ENCODE measurements at places on chromosomes 5 and 9.

DNA sequence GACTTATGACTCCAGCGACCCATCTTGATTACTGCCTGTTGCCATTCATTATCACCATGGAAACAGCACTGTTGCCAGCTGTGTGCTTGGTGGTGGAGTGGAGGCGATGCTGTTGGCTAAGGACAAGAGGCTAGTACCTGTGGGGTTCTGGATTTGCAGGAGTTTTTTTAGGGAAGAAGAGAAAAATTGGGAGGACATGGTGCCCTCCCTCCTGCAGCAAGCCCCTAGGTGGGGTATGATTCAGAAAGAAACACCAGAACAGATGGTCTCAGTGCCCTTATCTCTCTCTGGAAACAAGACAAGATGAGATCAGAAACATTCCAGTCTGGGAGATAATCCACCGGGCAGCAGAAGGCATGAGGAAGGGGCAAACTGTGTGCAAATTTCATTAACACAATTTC, 87.8 kb upstream of the TLR4 start:
- no peak for DNase-seq

DNA sequence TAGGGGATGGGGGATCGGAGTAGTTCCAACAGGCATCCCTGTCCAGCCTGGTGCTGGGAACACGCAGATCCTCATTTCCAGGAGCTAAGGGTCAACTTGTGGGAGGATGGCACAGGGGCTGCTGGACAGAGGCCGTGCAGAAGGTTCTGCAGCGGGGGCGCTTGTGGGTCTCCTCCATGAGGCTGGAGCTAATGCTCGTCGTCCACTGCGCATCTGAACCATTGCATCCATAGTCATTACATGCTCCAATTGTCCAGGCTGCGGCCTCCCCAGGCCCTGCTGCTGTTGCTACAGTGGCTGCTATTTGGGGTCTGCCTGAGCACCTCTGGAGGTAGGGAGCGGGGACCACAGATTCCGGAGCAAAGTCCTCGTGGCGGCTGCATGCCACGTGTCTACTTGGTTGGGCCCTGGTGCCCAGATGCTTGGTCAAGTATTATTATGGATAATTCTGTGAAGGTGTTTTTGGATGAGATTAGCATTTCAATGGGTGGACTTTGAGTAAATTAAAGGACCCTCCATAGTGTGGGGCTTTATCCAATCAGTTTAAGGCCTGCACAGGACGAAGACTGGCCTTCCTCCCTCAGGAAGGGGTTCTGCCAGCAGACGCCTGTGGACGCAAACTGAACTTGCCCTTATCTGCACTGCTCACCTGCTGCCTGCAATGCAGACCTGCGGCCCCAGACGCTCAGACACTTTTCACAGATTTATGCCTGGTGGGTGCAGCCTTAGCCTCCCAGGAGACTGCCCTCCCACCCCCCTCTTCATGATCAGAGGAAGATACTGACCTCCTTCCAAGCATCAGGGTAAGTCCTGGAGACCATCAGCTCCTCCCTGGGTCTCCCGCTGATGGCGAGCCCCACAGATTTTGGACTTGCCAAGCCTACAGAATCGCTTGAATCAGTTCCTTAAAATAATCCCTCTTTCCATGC, 127.5 kb upstream of the IRX4 start:
- no peak for DNase-seq

GRCh38 chr5:151475388-151475787, 28.0 kb downstream of the SLC36A1 start:
- no peak for DNase-seq

GRCh38 chr9:74458832-74459231, 38.3 kb upstream of the RORB start:
- DNase-seq = no peak

GRCh38 chr5:134141331-134142050, 27.0 kb downstream of the TCF7 start:
- no peak for DNase-seq

- no peak for DNase-seq
Observed at GRCh38 chr9:41229408-41230401, 40.6 kb upstream of the ZNG1F start.

DNA sequence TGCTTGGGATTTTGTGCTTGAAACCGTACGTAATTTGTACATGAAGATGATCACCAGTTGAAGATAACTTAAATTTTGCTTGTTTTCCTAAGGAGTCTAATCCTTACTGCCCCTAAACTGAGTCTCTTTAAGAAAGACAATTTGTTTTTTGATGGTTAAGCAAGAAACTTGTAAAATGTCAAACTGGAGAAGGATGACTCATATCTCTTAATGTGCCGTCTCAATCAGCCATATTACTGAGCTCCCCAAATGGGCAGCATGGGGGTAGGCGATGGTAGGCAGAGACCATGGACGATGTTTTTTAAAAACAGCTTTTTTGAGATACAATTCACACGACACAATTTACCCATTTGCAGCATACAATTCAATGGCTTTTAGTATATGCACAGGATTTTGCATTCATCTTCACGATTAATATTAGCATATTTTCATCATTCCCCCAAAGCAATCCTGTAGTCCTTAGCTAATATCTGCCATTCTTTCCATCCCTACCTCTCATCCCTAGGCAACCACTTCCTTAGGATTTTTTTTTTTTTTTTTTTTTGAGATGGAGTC, 14.3 kb downstream of the ARHGAP26 start:
- DNase-seq = no peak

- no peak for DNase-seq
Observed at GRCh38 chr9:8337834-8338766, 538.5 kb upstream of the DMAC1 start.

GRCh38 chr5:109413458-109413857, 3.7 kb upstream of the PJA2 start:
- DNase-seq = no peak

DNA sequence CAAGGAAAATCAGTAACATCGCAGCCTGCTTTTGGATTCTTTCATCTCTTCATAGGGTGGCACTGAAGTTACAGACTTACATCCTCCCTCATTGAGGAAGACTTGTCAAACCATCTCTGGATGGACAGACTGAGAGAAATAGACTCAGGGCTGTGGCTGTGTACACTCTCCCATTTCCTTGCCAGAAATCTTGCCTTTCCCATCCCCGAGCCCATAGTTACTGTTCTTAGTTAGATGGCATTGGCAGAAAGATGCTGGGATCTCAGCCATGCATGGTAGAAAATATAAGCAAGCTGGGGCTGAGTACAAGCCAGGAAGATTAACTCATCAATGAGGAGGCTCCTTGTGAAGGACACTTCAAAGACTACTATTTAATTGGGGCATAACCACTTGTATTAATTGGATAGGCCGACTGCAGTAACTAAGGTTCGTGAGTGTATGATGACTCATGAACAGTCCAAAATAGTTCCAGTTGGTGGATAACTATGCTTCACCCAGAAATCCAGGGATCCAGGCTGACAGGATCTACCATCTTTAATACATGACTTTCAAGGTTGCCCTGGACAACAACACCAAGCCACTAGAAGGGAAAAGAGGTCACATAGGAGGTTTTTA, 137.9 kb downstream of the TMEM38B start:
- DNase-seq = no peak

GRCh38 chr9:125889476-125890419, 142.6 kb downstream of the PBX3 start:
- no peak for DNase-seq

DNA sequence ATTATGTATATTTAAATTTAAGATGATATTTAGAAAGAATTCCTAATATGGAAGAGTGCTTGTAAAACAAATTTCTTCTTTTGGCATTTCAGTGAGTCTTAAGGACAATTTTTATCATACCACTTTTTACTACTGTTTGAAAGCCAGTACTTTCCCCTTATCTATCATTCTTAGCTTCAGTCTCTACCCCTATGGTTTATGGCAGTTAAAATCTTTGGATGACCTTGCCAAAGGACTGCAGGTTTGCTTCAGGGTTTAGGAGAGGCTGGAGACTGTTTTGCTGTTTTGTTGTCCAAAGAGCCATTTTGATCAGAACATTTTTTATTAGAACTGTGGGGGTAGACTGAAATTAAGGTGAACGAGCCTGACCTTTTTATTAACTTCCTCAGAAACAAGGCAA, 30.8 kb downstream of the SLC38A9 start:
- DNase-seq = no peak

- no peak for DNase-seq
Observed at GRCh38 chr9:84394036-84394435, 53.5 kb upstream of the SLC28A3 start.

- DNase-seq = no peak
Observed at GRCh38 chr9:128358861-128359260, 12.3 kb upstream of the URM1 start.

- DNase-seq = no peak
Observed at GRCh38 chr5:177496727-177497291, 595 bp downstream of the PDLIM7 start.

DNA sequence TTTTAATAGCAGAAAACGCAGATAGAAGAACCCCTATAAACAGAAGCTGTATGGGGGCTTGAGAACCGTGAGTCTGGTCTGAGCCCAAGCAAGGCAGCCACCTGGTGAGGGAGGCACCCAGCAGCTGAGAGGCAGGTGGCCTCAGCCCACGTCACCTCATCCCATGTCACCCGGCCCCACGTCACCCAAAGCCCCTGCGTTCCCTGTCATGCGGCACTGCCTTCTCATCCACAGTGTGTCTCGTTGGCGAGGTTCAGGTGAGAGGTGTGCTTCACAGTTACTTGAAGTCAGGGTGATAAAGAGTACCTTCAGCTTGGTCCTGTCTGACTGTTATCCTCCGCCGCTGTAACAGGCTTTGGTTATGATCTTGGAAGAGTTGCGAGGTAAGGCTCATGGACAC, 80.6 kb upstream of the IRX4 start:
- no peak for DNase-seq

DNA sequence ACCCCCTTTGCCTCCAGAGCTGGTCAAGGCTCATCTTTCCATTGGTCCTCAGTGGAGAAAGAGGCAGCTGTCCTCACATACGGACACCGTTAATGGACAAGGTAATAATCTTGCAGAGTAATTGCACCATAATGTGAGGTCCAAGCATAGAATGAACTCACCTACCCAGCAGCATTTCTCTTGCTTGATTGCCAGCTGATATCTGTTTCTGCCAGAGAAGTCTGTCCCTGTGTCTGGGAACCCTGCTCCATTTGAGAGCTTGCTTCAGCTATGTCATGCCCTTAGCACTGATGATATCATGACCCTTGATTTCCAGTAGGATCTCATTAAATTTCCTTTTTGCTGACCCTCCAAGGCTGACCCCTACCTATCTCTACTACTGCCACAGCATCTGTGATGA, 154.6 kb downstream of the PIK3R1 start:
- DNase-seq = no peak

DNA sequence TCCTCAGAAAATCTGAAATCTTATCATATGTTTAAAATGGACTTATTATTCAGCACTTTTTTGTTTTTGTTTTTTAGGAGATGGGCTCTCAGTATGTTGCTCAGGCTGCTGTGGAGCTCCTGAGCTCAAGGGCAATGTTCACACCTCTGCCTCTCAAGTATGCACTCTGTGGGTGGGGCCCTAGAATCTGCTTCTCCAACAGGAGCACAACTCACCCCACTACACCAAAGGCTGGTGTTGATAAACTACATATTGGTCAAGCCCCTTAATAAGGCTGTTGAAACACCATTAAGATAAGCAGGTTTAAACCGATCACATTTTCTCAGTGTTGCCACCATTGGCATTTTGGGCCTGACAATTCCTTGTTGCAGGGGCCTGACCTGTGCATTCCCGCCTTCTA, 131.6 kb downstream of the FANCC start:
- no peak for DNase-seq

- no peak for DNase-seq
Observed at GRCh38 chr5:132354381-132355139, 14.9 kb upstream of the SLC22A5 start.

- no peak for DNase-seq
Observed at GRCh38 chr5:22560147-22560546, 293.0 kb downstream of the CDH12 start.

DNA sequence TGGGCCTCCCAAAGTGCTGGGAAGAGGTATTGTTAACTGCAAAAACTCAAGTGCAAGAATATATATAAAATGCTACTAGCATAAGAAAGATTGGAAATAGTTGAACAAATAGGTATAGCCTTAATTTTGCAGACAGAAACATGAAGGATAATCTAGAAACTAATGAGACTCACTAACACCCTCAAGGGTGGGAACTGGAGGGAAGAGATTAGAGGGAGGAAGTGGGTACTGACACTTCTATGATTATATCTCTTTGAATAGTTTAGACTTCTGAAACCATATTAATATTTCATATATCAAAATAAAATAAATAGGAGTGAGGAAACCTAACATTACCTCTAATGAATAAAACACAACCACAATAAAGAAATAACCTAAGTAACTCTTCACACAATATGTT, 23.0 kb downstream of the AUH start:
- no peak for DNase-seq

DNA sequence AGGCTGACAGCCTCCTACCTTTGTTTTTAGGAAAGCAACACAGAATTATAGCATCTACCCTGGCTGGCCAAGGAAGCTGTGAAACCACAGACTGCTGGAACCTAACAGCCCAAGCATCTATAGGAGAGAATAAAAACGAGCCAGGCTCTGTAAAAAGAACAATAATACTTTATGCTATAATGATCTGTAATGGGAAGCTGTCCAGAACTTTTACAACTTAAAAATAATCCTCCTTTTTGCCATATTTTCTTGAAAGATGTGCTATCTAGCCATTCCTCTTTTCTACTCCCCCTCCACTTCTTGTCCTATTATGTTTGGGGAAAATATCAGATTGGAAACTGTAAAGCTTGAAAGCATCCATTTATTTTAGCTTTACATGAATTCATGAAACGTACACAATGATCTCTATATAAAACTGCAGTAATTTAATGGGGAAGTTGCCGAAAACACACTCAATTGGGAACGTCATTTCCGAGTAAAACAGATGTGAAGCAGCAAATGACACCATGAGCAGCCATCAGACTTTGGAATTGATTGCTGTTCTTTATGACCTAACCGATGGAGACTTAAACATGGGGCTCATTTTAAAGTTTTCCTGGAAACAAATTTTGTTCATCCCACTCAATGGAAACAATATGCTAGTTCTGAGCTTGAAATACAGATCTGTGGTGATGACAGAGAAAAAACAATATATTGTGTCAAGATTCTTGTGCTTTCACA, 450.3 kb upstream of the CLINT1 start:
- DNase-seq = no peak

DNA sequence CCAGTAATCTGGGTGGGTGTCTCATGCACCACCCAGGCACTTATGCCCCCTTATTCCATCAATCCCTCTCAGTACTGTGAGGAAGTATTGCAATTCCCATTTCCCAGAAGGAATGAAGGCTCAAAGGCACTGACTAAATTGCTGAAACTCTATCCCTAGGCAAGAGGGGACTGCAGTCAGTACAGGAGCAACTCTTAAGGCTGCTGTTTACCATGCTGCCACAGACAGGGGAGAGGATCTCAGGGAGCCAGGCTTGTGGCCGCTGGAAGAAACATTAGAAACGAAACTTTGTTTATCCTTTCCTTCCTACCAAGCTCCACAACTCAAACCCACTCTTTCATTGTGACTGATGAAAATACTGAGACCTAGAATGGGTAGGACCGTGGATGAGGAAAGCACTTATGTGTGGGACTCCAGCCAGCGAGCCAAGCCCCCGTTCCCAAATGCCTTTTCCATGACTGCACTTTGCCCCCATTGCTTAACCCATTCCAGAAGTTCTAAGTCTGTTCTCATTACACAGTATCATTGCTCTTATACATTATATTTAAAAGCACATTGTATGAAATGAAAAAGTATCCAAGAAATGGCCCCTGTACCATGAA, 54.3 kb downstream of the TLE1 start:
- DNase-seq = no peak
